ENCODE measurements at places on chromosomes 3 and 15. TPM values are rescaled to one million over a fixed set of nuclear protein-coding genes. Genes with fewer than 3 reads are reported as not detected.
A peak's percentile ranks its signal among the peaks of the same experiment; 100 is the strongest.

The KIF15 gene
- 0.28 TPM for total RNA-seq

The LDHAL6B gene
- not detected for total RNA-seq

The LRRIQ4 gene
- total RNA-seq, result not detected

The BMF gene
- 3.3 TPM for total RNA-seq

The IMPG2 gene
- total RNA-seq, result 0.03 TPM

- no peak for DNase-seq
Measured at GRCh38 chr3:170560717-170561382, 25.0 kb downstream of the SLC7A14 start.

GRCh38 chr3:115423170-115423569 is 200.1 kb upstream of the GAP43 start:
- no peak for DNase-seq

DNA sequence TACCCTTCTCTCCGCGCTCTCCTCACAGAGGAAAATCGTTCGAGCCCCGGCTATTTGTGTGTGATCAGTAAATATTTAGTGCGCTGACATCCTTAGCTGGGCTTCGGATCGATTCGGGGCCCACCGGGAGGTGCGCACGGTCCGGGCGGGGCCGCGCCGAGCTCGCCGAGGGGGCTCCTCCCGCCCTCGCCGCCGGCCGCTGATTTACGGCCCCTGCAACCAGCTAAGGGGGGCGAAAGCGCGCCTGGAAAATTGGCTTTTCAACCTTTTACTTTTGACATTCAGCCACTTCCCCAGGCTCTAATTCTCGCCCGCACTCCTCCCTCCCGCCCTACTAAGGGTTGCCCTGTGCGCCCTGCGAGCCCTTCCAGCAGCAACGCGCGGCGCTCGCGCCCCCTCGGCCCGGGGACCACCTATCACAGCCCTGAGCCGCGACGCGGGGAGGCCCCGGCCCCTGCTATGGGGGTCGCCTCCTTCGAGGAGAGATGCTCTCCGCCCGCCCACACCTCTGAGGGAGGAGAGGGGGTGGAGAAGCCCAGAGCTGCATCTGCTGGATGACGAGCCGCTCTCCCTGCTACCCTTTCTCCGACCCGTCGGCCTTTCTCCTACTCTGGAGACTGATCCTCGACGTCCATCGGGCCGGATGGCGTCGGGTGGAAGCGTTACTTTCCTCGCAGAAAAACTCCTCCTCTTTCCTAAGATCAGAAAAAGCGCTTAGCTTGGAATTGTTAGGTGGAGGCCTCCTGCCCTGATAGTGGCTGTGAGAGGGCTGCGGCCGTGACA is 7.8 kb upstream of the NR2F2 start:
- peak; percentile 44 for DNase-seq

GRCh38 chr15:70535071-70535954 is 228.0 kb downstream of the UACA start:
- DNase-seq, result peak; percentile 35

DNA sequence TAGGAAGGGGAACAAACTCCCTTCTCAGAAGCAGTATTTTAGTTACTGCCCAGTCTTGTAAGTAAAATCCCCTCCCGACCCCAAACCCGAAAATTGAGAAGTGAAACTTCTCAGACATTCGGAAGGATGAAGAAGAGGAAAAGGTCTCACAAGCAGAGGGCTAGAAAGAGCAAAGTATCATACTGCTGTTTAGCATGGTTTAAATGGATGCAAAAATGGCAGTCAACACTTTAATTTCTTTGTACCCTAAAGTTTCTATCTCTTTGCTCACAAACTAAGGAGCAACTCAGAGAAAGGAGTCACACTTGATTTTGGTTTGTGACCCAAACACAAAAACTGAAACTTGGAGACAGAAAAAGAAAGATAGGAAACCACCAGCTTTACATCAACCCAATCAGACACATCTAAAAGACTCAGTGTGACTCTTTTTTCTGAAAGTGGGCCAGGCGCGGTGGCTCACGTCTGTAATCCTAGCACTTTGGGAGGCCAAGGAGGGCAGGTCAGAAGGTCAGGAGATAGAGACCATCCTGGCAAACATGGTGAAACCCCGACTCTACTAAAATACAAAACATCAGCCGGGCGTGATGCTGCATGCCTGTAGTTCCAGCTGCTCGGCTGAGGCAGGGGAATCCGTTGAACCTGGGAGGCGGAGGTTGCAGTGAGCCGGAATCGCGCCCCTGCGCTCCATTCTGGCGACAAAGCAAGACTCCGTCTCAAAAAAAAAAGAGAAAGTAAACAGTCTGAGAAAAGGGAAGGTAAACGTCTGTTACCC is 63.2 kb upstream of the ATP11B start:
- no peak for DNase-seq

DNA sequence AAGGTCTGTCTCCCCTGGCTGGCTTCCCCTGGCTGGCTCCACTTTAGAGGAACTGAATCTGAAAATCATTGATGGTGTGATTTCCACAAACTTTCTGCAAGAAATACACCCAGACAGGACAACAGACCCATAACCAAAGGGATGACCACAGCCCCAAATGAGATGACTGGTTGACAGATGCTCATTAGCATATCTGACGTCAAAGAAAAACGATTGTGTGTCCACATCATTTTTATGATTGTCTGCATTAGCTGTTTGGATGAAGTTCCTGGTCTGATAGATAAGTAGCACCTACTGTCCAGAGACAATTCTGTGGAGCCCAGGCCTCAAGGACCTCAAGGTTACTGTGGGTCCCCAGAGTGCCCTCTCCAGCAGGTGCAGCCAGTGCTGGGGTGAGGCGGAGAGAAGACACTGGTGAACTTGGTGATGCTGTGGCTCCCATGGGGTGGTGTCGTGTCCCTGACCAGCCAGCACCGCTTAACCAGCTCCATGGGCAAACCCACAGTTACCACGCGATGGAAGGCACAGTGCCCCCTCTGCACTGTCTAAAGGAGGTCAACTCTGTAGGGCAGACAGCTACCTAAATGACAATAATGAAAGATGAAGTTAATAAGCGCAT is 127.4 kb downstream of the NSMCE3 start:
- peak; percentile 28 for DNase-seq

- peak; percentile 74 for DNase-seq
Measured at GRCh38 chr3:155605571-155605970, 139.3 kb downstream of the PLCH1 start.

GRCh38 chr3:96700322-96701315 is 113.8 kb upstream of the EPHA6 start:
- DNase-seq, result no peak

DNA sequence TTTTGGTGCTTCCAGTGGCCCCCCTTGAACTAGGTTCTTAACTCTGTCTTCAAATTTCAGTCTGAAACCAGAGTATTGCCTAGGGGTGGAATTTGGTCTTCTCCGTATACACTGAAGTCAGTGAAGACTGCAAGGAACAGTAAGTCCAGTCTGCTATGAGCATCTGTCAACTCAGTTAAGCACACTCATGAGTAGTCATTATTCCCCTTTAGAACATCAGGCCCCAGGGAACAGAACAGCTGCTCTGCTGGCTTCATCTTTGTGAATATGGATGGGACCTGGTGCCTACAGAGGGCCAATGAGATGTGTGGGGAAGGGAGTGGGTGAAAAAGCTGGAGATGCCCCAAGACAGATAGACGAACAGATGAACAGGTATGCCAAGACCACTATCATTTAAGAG is 85.2 kb upstream of the PRR23C start:
- no peak for DNase-seq

DNA sequence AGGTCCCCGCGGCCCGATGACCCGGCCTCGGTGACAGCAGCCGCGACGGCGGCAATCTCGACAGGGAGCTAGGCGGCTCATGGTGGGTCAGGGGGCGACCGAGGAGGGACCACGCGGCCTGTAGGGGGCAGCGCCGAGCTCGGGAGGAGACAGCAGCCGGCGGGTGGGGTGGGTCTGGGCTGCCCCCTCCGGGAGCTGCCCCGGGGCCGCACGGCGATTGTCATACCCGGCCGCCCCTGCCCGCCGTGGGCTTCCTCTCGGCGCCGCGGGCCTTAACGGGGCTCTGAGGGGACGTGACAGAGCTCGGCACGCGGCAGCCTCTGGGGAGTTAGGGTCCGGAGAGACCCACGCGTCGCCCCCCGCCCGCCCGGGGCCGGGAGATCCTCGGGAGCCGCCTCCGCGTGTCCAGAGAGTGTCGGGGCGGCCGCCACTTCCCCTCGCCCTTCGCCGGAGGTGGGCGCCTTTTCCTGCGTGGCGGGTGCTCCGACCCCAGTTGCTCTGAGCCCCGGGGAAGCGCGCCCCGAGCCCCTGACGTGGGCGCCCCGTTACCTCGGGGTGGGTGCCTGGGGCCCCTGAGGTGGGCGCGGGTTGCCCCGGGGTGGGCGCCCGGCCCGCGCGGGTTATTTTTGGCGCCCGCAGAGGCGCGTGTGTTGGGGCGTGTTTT is 539 bp upstream of the PLCL2 start:
- DNase-seq, result peak; percentile 71

DNA sequence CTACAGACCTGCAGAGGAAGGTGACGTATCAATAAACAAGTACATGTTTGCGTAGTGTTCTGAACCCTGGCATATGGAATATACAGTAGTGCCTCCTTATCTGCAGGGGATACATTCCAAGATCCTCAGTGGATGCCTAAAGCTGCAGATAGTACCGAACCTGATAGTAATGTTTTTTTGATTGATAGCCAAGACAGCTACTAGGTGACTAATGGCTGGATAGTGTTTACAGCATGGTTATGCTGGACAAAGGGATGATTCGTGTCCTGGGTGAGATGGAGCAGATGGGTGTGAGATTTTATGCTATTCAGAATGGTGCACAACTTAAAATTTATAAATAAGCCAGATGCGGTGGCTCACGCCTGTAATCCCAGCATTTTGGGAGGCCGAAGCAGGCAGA is 55.8 kb upstream of the IGF2BP2 start:
- DNase-seq, result no peak

- DNase-seq, result no peak
Measured at GRCh38 chr3:196288141-196288460, 575 bp upstream of the PCYT1A start.

DNA sequence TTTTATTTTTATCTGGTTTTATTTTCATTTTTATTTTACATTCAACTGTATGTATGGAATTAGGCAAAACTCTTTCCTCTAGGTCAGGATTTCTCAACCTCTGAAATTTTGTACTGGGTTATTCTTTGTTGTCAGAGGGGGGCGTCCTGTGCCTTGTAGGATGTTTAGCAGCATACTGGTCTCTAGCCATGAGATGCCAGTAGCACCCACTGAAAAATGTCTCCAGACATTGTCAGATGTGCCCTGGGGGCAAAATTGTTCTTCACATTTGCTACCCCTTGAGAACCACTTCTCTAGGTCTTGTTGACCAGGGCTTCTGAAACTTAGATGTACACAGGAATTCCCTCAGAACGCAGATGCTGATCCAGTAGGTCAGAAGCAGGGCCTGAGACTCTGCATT is 5.4 kb downstream of the CHRNA5 start:
- no peak for DNase-seq

Measured in left lobe of liver (tissue), 2 donors.